Activated CD4-positive, alpha-beta T cell treated with anti-CD3 and anti-CD28 coated beads, Interleukin-2, amount 50 U/mL, for 4 hours (primary cell): ENCODE measurements at places on chromosomes 12 and 14.

DNA sequence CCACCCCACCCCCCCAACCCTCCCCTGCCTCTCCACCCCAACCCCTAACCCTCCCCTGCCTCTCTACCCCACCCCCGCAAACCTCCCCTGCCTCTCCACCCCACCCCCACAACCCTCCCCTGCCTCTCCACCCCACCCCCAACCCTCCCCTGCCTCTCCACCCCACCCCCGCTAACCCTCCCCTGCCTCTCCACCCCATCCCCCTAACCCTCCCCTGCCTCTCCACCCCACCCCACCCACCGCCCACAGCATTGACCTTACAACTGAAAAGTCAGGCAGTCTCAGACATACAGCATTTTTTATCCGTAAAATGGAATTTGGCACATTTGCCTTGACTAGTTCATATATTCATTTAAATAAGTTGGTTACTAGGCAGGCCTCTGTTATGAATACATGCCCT is 38.6 kb upstream of the ACTN1 start:
- DNase-seq = no peak

- no peak for DNase-seq
Observed at GRCh38 chr12:54421175-54421878, 2.3 kb upstream of the ITGA5 start.

GRCh38 chr14:101075025-101075800 is 171.7 kb upstream of the RTL1 start:
- DNase-seq = no peak

- DNase-seq = no peak
Observed at GRCh38 chr12:50545213-50545612, 40.4 kb downstream of the DIP2B start.

DNA sequence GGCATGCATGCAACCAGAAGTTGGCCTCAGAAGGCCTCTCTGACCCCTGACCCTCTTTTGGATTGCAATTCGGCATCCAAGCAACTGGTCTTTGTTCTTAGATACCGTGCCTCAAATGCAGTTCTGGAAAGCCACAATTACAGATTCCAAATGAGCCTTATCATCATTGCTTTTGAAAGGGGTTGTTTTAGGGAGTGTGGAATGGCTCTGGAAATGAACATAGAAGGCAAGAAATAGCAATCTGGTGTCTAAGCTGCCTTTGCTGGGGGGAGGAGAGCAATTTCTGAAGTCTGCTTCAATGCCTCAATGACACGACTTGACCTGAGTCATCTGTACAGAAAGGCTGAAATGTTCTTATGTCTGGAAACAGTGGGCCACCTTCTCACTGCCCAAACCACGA is 250.1 kb downstream of the NUAK1 start:
- DNase-seq = no peak

DNA sequence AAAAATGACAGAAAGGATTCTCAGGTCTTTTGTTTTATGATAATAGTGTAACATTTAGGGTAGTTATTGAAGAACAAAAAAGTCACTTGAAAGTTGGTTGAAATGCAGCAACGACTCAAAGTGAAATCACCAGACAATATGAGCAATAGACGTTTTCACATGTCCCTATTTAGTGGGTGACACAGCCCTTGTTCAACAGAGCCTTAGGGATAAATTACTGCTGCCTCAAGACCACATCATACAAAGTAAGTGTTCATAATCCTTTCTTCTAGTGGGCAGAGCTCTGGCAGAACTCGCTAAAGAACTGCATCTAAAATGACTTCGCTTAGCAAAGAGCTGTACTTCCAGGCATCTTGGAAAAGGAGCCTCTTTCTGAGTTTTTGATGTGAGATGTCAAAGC is 128.5 kb upstream of the LMNTD1 start:
- no peak for DNase-seq

GRCh38 chr14:94395888-94396574 is 7.6 kb upstream of the SERPINA1 start:
- DNase-seq = no peak

DNA sequence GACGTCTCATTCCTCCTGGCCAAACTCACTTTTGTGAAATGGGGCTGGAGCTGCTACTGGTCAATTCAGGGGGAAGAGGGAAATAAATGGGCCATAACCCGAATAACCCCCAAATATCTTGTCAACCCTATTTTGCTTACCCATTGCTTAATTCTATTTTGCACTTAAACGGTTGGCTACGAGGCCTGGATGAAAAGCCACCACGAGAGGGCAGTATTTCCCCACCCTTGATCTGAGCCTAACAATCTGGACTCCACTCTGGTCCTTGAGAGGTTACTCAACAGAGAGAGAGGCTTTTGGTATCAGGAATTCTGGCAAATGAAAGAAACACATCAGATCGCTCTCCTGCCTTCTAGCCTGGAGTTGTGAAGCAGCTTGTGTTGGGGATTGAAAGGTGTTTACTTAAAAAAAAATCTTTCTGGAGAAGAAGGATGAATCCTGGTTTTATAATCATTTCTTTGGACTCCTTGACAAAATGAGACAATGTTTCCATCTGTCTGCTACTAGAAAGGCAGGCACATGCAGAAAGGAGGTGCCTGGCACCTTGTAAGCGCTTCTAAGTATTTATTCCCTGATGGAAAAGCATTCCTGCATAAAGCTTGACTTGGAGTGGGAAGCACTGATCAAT is 22.4 kb upstream of the FBXO21 start:
- peak; percentile 51 for DNase-seq
